ENCODE measurements at places on chromosomes 6 and 20.

GRCh38 chr20:23349338-23350195 is 1.0 kb upstream of the NXT1 start:
- peak; percentile 77 for DNase-seq

GRCh38 chr20:41038878-41039404 is 10.3 kb downstream of the TOP1 start:
- DNase-seq = no peak

GRCh38 chr20:7470912-7471311 is 469.3 kb downstream of the HAO1 start:
- no peak for DNase-seq

GRCh38 chr6:143817621-143818020 is 25.5 kb upstream of the LTV1 start:
- no peak for DNase-seq

- no peak for DNase-seq
Observed at GRCh38 chr6:166785131-166785530, 158.1 kb upstream of the RPS6KA2 start.

DNA sequence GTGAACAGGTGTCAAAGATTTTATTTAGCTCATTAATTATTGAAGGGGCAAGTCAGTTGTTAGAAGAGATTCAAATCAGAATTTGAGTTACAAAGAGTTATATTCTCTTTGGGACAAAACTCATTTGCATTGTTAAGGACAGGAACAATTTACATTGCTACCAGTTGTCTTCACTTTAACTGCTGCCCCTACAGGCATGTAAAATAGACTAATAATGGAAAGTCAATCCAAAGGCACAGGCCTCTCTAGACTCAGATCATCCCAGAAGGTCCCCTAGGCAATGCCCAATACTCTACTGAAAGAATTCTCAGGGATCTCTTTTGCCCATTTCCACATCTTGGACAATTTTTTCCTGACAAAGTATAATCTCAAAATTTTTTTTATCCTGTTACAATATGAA is 95.7 kb downstream of the SCP2D1 start:
- DNase-seq = no peak

- peak; percentile 91 for DNase-seq
Observed at GRCh38 chr6:169751242-169752073, at the start of the genes DYNLT2 and ERMARD. Gene DYNLT2 (minus strand): TSS chr6:169751572. CDS start chr6:169751458, 114 bp downstream. Gene ERMARD (plus strand): TSS chr6:169751622. CDS start chr6:169751658, 36 bp downstream.

DNA sequence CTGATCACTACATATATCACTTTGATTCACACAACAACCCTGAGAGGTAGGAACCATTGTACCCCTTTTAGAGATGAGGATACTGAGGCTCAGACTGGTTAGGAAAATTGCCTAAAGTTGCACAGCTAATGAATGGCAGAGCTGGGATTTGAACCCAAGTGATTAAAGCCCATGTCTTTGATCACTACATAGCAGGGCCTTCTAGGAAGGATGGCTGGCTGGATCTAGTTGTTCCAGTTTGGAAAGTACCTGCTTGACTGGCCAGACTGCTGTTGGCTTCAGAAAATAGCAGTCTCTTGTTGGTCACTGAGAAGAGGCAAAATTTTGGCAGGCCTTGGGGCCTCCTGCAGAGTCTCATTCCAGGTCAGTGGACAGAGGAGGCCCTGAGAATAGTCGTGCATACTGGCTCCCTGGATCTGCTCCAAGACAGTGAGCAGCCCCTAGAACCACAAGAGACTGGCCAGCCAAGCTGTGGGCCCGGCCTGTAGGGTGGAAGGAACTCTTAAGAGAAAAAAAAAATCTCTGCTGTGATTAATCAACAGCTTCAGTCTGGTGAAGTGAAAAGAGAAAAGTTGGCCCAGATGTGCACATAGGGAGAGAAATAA is 17.5 kb downstream of the PPARD start:
- DNase-seq = no peak

DNA sequence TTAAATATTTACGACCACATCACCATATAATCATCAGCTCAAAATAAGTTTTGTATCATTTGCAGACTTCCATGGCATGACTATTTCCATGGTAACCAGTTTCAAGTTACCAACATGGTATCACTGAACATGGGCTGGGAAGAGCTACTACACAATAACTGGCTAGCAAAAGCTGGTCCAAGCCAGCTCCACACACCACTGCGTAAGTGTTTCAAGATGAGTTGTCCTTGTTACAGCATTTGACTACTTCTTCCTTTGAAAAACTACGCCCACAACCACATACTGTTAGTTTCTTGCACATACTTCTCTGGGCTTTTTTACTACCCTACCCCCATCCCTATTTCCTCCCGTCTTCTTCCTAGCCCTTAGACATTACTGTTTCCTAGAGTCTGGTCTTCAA is 8.5 kb downstream of the CD164 start:
- no peak for DNase-seq

- DNase-seq = no peak
Observed at GRCh38 chr6:74626288-74626687, 579.6 kb downstream of the COL12A1 start.

GRCh38 chr6:122400462-122401089 is 1.1 kb downstream of the HSF2 start:
- DNase-seq = no peak
